Stimulated activated CD4-positive, alpha-beta T cell treated with anti-CD3 and anti-CD28 coated beads, Interleukin-2, amount 100 ng/mL, for 4 hours (primary cell): ENCODE measurements at places on chromosomes 16 and 17.

- DNase-seq = no peak
Measured at GRCh38 chr17:7466639-7467341, 12.6 kb downstream of the ZBTB4 start.

DNA sequence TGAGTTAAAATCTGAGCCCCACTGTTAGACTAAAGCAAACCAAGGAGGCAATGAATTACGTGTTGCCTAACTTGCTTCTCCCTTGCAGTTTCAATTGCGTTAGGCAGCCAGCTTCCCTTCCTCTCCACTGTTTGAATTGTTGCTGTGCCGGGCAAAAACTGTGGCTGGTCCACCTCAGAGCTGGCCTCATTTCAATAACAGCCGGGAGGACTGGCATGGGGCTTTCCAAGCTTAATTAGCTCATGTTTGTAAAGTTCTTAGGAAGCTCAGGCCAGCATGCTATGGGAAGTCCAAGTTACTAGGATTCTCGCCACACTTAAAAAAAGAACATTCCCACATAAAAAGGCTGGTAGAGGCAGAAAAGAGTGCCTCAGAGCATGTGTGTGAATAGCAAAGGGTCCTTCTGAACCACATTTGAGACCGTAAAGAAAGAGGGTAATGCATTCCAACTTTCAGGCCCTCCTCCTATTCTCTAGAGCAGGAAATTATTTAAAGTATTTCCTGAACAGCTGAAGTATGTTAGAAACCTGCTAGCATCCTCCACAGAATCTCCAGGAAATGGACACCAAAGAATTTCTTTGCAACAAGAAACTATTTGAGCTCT lies 79.0 kb upstream of the SMURF2 start:
- no peak for DNase-seq

DNA sequence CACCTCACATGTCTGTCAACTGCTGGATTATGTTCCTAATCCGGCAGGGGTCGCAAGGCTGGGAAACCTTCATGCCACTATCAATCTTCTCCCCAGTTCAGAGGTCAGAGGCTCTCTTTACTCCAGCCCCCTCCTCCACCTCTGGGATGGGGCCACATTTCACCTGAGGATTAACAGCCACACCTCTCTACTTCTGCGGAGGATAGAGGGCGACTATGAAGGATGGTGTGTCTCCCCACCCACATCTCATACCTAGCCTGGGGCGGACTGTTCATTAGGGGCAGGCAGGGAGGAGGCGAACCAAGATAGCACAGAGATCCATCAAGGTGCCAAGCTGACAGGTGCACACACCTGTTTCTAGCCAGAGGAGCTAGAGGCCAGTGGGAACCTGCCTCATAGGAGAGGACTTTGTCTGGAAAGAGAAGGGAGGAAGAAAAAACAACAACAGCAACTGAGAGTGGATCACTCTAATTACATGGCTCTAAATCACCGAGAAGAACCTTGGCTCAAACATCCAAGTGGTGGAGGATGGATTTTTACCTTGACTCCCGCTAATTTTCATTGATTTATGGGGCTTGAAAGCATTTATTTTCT lies 41.9 kb upstream of the SKAP1 start:
- DNase-seq = no peak

GRCh38 chr16:80433623-80434022 lies 107.2 kb upstream of the DYNLRB2 start:
- DNase-seq = no peak

- no peak for DNase-seq
Measured at GRCh38 chr17:7437369-7437863, 1.9 kb upstream of the FGF11 start.
